ENCODE measurements at places on chromosomes 7 and 10. TPM values are rescaled to one million over a fixed set of nuclear protein-coding genes. Genes with fewer than 3 reads are reported as not detected.

The MMD2 gene
- total RNA-seq: not detected

DNA sequence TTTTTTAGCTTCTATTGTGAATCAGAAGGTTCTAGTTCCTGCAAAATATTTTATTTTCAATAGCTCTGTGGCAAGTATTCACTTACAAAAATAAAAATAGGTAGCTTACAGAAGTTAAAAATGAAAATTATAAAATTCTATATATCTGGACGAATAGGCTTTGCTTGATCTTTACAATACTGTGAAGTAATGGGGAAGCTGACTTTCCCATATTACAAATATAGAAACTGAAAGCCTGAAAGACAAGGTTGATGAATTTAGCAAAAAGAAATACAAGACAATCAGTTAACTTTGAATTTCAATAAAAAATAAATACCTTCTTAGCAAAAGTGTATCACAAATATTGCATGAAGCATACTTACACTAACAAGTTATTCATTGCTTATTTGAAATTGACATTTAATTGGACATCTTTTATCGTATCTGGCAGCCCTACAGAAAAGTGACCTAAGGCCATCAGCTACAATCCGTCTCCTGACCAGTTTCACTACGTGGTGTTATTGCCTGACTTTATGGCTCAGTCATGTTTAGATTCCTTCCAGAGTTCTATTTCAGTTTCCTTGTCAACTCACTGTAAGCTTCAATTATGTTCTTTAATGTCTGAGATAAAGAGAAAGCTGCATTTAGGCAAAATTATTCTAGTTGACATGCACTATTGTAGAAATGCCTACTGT lies 310.5 kb upstream of the HGF start:
- DNase-seq: no peak

DNA sequence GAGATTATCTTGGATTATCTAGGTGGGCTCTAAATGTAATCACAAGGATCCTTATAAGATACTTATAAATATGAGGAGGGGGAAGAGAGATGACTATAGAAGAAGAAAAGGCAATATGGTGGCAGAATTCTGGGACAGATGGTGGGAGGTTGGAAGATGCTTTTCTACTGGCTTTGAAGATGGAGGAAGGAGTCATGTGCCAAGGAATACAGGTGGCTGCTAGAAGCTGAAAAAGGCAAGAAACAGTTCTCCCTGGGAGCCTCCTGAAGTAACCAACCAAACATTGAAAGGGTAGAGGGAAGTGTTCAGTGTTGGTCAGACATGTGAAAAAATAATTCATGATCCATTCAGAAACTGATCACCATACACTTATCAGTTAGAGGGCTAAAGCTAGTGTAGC lies 213.3 kb downstream of the WDR11 start:
- DNase-seq: no peak

DNA sequence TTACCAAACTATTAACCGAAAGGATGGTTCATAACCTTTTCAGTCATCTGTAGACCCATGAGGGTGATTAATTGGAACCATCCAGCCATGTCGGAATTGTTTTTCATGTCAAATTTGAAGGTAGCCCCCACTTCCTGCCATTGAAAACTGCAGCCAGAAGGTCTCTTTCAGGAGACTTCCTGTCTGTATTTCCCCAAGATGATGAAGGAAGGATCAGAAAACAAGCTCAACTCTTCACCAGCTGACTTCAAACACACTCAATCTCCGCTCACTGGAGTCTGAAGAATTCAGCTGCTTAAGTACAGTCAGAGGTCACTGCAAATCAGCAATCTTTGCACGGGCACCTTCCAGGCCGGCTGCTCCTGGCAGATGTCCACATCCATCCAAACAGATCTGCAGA lies 291.7 kb upstream of the NPVF start:
- no peak for DNase-seq

DNA sequence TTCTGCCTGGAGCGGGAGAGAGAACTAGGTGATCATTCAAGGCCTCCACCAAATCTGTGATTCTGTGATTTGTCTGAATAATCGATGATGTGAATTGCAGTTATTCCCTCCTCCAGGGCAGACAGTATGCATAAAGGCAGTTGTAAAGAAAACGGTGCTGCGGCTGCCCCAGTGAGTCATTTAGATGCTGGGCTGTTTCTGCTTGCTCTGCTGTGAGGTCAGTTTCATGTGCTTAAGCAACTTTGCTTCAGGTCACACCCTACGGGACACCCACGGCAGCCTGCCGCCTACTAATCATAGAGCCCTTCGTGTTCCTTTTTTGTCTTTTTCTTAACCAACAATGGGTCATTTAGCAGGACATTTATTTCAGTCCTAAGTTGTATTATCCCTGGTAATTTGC lies 158.1 kb upstream of the PITRM1 start:
- peak; percentile 59 for DNase-seq

Measured in ureter (tissue), 1 donor.